A172 (cell line): ENCODE measurements at places on chromosomes 11 and 22.

- no peak for DNase-seq
Measured at GRCh38 chr22:22558071-22558971, 744 bp downstream of the PRAME start.

DNA sequence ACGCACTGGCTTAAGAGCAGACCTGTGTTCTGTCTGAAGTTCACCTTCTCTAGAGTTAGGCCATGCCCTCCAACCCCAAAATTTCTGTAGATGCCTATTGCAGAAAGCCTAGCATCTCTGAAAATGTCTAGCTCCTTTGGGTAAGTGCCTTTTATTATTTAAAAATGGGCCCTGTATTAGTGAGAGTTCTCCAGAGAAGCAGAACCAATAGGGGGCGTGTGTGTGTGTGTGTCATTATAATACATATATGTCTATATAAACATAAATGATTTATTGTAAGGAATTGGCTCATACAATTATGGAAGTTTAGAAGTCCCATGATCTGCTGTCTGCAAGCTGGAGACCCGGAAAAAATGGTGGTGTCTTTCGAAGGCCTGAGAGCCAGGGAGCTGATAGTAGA, 144.7 kb downstream of the TTC17 start:
- no peak for DNase-seq

- DNase-seq, result no peak
Measured at GRCh38 chr11:76724171-76724768, 53.7 kb upstream of the LRRC32 start.

DNA sequence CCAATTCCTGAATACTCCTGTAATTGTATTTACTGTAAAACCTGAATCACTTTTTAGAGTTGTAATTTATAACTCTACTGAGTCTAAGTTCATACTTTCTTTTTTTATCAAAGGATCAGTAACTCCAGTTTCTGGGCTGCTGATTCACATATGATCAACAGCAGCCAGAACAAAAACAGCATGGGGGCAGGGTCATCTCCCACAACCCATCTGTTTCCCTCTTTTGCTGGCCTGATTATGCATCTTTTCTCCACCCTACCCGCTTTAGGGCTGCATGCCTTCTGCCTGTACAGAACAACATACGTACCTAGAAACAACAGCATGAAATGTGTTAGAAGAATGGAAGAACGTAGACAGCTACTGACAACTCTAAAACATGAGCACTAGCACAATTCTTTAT, 76.0 kb downstream of the MRTFA start:
- DNase-seq, result no peak

DNA sequence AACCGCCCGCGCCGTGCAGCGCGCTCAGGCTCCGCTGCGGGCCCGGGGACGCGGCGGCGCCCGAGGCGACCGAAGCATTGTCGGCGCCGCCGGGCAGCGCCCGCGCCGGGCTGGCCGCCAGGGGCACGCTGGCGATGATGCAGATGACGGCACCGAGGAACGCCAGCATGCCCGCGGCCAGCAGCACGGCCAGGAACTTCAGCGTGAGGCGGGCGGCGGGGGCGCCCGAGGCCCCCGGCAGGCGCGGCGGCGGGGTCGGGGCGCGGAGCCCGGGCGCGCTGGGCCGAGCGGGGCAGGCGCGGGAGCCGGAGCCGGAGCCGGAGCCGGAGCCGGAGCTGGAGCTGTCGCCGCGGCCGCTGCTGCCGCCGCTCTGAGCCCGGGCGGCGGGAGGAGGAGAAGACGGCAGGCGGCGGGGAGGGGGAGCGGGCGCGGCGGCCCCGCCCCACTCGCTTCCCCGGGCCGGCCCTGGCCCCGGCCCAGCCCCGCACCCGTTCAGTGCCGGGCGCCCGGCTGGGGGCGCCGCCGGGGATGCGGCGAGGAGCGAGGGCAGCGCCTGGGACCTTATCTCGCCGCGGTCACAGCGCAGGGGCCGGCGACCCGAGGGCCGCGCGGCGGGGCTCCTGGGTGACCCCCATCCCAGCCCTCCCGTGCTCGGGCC, at the start of gene NPTXR:
NPTXR (minus strand) TSS at position 372 of the 658 bp plus-strand sequence.
- no peak for DNase-seq

- DNase-seq, result no peak
Measured at GRCh38 chr11:126469311-126469710, 113.8 kb downstream of the ST3GAL4 start.

DNA sequence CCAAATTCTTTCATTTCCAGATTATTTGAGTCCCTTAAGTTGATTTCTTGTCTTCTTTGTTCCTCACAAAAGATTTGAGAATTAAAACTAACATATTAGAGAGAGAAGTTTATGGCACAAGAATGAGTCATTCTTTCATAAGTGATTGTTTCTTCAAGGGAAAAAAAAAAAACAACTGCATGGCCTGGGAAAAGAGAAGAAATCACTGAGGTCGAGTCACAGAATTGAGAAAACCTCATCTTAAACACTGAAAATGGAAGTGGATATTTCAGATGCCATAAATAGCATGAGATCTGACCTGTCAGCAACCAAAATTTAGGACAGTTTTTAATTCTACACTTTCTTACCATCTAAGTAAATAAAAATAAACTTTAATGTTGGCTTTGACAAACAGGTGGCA, 87.2 kb downstream of the CWF19L2 start:
- DNase-seq, result peak; percentile 0

DNA sequence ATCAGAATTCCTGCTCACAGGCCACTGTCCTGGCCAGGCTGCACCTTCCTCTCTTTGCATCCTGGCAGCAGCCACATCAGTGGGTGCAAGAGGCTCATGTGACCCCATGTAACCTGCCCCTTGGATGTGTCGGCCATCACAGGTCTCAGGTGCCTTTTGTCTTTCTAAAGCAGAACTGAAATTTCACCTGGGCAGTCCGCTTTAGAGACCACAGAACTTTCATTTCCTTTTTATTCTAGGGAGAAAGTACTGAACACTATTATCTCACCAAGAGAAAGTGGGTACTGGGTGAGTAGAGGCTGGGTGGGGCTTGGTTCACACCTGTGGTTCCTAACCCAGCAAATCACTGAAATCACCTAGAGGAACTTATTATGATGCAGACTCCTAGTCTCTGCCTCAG, 51.7 kb upstream of the NUP160 start:
- no peak for DNase-seq

GRCh38 chr11:2763984-2764383, 64.2 kb upstream of the KCNQ1OT1 start:
- no peak for DNase-seq

- DNase-seq, result peak; percentile 54
Measured at GRCh38 chr11:125874556-125875124, 12.8 kb upstream of the HYLS1 start.

- no peak for DNase-seq
Measured at GRCh38 chr11:119480380-119481020, 57.5 kb upstream of the THY1 start.

- no peak for DNase-seq
Measured at GRCh38 chr11:65782816-65783228, 2.0 kb upstream of the AP5B1 start.

GRCh38 chr11:69878927-69879728, 59.9 kb upstream of the FGF3 start:
- no peak for DNase-seq

- no peak for DNase-seq
Measured at GRCh38 chr11:104328512-104328907, 164.6 kb upstream of the PDGFD start.

GRCh38 chr11:113384551-113384950, 3.0 kb upstream of the ANKK1 start:
- DNase-seq, result peak; percentile 62

GRCh38 chr11:12547953-12548650, 126.1 kb upstream of the TEAD1 start:
- no peak for DNase-seq

DNA sequence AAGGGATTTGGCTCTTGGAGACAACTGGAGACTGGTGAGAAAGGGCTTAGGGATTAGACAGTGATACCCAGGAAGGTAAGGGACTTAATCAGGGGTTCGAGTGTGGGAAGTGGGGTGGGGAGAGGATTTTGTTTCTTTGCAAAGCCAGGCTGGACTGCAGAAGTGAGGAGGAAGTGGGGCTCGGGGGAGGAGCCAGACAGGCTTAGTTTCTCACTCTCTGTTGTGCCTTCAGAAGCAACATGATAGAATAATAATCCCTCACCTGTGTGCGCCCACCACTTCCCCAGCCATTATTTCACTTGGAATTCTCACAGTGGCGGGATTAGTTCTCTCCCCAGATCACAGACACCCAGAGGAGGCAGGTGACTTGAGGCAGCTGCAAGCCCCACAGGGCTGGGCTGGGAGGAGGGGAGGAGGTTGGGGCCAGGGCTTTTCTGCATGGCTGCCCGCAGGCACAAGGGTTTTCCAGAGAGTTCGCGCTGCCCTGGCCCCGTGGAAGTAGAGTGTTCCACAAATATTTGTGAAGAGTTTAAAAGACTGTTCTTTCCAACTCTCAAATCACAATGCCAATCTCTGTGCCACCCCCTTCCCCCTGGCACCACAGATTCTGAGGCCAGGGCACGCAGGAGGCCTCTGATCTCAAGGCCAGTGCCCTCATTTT, 4.0 kb upstream of the SEC14L2 start:
- no peak for DNase-seq

GRCh38 chr11:45025716-45026492, 75.2 kb upstream of the TP53I11 start:
- no peak for DNase-seq

- no peak for DNase-seq
Measured at GRCh38 chr11:46404476-46405017, 13.0 kb upstream of the CHRM4 start.

GRCh38 chr11:122214567-122214966, 98.6 kb upstream of the BLID start:
- no peak for DNase-seq

- DNase-seq, result no peak
Measured at GRCh38 chr22:42909363-42910058, 52.4 kb upstream of the ARFGAP3 start.

DNA sequence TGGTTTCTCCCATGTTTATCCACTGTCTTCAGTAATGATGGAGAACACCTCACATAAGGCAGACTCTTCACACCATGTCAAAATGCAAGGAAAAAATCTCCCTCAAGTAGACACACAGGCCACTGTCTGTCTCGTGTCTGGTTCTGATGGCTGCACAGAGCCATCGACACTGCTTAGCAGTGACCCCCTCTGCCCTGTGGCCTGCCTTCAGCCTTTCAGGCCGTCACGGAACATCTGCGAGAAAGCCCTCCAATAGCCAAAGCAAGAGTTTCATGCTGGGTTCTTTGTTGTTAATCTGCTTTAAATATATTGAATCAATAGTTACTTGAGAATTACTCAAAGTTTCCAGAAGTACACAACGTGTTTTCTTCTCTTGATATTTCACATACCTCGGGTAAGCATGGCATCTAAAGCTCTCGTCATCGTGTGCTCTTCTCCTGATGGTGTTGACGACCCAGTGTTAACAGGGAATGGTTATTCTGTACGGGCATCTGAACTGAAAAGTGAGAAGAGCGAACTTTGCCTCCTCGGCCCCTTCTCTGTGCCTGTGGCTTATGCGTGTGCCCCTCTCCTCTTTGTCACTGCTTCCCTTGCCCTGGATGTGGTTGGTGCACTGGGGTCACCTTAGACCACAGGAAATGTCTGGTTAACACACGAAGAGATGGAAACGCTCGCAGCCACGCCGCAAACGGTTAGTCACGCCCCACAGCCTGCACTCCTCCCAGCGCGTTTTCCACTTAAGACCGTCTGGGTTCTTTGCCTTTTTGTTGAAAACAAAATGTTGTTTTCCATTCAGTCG, 33.4 kb upstream of the CTTN start:
- no peak for DNase-seq

DNA sequence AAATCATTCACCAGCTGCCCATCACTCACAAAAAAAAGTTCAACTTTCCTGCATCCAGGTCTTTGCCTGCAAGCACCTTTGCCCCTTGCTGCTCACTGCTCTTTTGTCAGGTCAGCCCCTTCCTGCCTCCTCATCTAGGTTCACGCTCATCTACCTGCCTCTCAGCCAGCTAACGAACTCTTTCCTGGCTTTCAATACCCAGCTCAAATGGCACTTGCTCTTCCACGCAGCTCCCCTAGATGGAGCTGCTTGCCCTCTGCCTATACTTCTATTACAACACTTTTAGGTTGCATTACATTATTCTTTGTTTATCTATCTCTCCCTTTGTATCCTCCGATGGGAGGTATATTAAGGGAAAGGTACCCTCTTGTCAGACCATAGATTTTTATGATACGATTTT, 78.9 kb upstream of the TBCEL start:
- no peak for DNase-seq

DNA sequence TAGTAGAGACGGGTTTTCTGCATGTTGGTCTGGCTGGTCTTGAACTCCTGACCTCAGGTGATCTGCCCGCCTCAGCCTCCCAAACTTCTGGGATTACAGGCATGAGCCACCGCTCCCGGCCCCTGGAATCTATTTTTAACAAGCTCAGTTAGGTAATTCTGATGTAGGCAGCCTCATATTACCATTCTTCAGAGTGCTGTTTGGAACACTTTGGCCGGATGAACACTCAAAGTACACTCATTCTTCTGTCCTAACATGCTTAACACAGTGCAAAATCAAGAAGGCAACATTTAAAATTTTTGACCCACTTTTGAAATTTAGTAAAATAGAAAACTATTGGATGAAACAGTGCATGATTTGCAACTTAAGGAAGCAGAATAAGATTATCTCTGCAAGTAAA, 586.7 kb upstream of the CHORDC1 start:
- DNase-seq, result no peak

DNA sequence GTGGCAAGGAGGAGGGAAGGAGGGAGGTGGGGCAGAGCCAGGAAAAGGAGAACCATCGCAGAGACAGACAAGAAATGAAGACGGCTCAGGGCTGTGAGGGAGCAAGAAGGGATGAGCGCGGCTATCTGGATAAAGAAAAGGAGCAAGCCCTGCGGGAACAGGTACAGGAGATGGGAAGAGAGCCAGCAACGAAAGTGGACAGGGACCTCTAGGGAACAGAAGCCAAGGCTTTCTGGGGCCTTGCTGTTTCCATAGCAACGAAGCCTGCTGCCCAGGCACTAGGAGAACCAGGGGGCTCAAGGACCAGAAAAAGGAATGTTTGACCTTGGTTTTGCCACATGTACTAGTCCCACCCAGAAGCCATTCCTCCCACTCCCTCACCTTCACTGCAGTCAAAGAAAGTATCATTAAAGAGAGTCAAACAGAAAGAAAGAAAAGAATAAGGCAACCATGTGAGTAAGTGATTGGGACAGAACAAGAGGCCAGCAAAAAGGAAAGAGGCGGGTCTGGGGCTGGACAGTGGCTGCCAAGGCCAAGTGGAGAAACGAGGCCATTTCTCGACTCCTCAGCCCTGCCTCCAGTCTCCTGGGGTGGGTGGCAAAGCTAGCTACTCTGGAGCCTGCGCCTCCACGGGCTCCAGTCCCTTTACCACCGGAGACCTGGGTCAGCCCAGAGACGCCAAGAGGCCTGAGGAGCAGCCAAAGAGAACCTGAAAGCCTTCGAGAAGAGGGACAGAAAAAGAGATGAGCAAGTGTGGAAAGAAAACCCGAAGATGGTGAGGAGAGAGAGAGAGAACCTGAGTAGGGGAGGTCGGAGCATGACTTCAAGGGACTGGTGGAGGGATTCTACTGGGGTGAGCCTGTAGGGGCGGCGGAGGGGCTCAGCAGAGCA, 35.1 kb downstream of the NRXN2 start:
- DNase-seq, result no peak

- no peak for DNase-seq
Measured at GRCh38 chr11:122743949-122744348, 88.4 kb downstream of the UBASH3B start.

- DNase-seq, result no peak
Measured at GRCh38 chr11:81036168-81036870, 1595.5 kb upstream of the TENM4 start.

GRCh38 chr22:31262312-31263133, 29.8 kb downstream of the PIK3IP1 start:
- DNase-seq, result no peak

GRCh38 chr22:37254867-37255233, 10.8 kb upstream of the RAC2 start:
- peak; percentile 53 for DNase-seq
